ENCODE measurements at places on chromosomes 3 and 15.

DNA sequence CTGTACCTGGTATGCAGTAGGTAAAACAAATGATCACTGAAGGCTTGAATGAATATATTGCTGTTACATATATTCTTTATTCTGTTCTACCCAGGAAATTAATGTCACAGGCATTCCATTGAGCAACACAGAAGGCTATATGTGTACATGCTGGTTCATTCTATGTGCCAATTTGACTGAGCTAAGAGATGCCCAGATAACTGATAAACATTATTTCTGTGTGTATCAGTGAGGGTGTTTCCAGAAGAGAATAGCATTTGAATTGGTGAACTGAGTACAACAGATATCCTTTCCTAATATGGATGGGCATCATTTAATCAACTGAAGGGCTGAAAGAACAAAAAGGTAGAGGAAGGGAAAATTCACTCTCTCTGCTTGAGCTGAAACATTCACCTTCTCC lies 886.8 kb downstream of the FHIT start:
- DNase-seq: no peak

DNA sequence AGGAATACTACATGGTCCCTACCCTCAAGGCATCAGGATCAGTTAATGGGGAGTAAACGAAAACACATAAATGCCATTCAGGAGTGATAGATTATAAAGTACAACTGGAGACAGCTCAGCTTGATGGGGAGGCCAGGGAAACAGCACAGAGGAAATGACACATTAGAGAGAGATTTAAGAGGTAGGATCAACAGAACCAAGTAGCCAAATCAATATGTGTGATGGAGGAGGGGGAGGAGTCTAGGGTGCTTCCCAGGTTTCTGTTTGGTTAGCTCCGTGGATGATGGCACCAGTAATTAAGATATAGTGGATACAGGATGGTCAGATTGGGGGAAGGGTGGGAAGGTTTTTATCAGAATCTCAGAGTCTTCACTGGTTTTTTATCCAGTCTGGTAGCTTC lies 229.5 kb upstream of the ROPN1 start:
- no peak for DNase-seq

GRCh38 chr3:61559136-61559731 lies 2.1 kb upstream of the PTPRG start:
- no peak for DNase-seq

- DNase-seq: no peak
These were observed 30.7 kb downstream of the IDH3A start for GRCh38 chr15:78179906-78180305.

GRCh38 chr3:61331929-61332552 lies 80.8 kb upstream of the FHIT start:
- no peak for DNase-seq

DNA sequence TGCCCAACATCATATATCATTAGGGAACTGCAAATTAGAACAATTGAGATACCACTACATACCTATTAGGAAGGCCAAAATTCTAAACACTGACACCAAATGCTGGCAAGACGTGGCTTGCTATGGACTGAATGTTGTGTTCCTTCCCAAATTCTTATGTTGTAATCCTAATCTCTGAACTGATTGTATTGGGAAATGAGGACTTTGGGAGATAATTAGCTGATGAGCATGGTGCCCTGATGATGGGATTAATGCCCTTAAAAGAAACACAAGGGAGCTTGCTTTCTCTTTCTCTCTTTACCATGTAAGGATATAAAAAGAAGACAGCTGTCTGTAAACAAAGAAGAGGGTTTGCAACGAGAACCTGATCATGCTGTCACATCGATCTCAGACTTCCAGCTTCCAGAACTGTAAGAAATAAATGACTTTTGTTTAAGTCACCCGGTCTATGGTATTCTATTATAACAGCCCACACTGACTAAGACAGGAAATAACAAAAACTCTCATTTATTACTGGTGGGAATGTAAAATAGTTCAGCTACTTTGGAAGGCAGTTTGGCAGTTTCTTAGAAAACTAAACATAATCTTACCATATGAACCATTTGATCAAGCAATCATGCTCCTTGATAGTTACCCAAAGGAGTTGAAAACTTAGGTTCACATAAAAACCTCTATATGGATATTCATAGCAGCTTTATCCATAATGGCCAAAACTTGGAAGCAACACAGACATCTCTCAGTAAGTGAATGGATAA lies 458.3 kb upstream of the CBLB start:
- DNase-seq: no peak

DNA sequence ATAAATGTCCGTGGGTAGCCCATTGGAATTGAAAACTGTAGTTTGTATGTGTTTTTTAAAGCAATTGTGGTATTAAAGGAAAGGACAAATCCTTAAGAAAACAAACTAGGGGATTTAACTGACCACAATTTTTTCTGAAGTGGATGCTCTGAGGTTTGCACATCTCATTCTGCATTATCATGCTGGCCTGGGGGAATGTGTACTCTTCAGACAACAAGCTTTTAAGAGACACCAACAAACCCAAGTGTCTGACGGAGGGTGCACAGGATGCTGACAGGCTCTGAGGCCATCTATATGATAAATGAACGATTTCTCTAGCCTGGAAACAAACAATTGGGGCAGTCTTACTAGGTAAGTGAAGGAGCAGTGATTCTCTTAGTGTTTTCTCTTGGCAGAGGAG lies 9.1 kb downstream of the LINS1 start:
- no peak for DNase-seq

All from KBM-7 (cell line).